ENCODE measurements at places on chromosomes 1 and 21.

DNA sequence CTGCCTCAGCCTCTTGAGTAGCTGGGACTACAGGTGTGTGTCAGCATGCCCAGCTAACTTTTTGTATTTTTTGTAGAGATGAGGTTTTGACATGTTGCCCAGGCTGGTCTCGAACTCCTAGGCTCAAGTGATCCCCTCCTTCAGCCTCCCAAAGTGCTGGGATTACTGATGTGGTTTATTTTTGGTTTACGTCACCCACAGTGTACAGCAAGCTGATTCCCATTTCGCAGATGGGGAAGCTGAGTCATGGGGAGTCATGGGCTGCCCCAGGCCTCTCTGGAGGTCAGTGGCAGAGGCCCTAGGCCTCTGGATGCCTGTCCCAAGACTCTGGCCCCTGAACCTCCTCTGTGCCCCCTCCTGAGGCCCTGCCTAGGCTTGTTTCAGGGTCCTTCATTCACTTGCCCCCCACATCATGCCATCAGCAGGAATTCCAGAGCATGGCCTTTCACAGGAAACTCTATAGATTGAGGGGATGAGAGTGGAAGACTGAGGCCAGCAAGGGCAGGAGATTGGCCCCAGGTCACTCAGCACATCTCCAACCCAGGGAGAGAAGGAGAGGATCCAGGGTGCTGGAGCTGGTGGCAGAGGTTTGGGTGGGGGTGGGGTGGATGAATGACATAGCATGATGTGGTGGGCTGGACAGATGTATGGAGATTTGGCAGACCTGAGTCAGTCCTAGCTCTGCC is 266.0 kb downstream of the PTPRU start:
- DNase-seq = no peak

- no peak for DNase-seq
Observed at GRCh38 chr1:44346184-44346583, 8.9 kb downstream of the ERI3 start.

DNA sequence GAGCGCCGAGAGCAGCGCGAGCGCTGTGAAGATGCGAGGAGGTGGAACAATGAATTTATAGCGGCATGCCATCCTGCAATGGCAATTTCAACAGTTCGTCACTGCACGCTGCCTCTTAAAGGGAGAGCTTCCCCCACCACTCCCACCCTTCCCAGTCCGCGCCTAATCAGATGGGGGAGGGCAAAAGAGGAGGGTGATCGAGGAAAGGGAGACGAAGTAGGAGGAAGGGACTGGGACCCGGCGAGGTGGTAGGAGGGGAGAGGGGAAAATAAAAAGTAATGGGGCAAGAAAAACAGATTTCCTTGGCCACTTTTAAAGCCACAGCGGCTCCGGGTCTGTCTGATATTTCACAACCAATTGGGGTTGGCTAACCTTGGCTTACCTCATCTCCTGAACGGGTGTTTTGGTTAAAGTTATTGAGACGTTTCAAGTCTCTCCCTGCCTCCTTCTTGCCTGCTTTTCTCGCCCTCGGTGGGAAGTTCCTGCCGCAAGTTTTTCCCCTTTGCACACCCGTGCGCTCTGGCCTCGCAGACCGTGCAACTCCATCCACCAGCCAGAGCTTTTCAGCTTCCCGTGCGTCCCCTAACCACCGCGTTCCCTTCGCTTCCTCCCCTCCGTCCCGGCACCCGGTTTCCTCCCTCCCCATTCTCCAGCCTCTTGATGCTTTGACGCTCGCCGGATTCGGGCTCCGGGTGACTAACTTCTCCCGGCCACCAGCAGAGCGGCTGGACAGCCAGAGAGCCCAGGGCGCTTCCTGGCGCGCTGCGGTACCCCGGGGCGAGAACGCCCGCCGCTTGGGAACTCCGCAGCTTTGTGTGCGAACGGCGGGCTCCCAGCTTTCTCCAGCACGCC is at the start of gene ADAMTS5:
Gene ADAMTS5, minus strand, starts transcription at position 27 of the 852 bp plus-strand sequence. CDS start 697 bp downstream, outside the sequence.
- DNase-seq = no peak

DNA sequence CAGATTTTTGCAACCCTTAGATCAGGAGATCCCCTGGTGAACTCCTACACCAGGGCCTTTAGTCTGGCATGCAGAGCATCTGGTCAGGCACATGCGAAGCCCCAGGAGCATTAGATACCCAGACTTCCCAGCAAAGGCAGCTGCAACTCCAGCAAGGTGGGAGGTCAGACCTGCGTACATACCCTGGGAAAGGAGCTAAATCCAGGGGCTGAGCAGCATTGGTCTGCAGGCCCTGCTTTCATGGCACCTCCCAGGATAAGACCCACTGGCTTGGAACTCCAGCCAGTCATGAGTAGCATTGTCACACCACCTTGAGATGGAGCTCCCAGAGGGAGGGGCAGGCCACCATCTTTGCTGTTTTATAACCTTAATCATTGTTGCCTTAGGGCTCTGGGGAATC is 92.3 kb downstream of the KCNT2 start:
- no peak for DNase-seq

GRCh38 chr1:24961334-24961733 is 31.3 kb upstream of the RUNX3 start:
- DNase-seq = no peak
